ENCODE measurements at places on chromosomes 4 and X.
A peak's percentile ranks its signal among the peaks of the same experiment; 100 is the strongest.

DNA sequence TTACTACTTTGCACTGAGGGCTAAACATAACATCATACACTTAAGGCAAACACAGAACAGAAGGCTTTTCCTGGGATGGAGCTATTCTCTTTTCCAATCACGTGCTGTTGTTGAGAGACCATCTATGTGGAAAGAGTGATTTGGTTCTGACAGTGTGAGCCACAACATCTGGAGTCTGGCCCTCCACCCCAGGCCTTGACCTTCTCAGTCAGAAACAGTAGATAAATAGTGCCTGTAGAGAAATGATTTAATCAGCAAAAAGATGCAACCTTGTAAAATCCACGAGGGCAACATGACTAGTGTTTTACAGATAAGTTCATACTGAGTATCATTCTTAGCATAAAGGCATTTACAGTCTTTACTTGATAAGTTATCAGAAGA is 10.8 kb upstream of the SFRP2 start:
- peaks cover 39% of the 10 kb centered on the region for H3K27me3 ChIP-seq
- peaks cover 2% of the 10 kb centered on the region for H3K4me1 ChIP-seq
- H3K27ac ChIP-seq = no peak overlapping the region
- no peaks in the 10 kb centered on the region for H3K36me3 ChIP-seq

GRCh38 chr4:67539830-67540229 is 5.5 kb downstream of the CENPC start:
- H3K36me3 ChIP-seq = peaks cover 53% of the 10 kb centered on the region
- H3K27ac ChIP-seq = no peak overlapping the region
- no peak overlapping the region for H3K4me3 ChIP-seq
- H3K27me3 ChIP-seq = no peaks in the 10 kb centered on the region
- DNase-seq = no peak
- H3K4me1 ChIP-seq = peaks cover 43% of the 10 kb centered on the region

GRCh38 chr4:93748373-93749291 is 79.9 kb upstream of the ATOH1 start:
- no peaks in the 10 kb centered on the region for H3K4me1 ChIP-seq
- H3K27me3 ChIP-seq = no peaks in the 10 kb centered on the region
- no peak overlapping the region for H3K27ac ChIP-seq
- H3K36me3 ChIP-seq = no peaks in the 10 kb centered on the region
- no peak overlapping the region for H3K4me3 ChIP-seq
- no peak for DNase-seq

GRCh38 chr4:84948056-84948455 is 18.4 kb downstream of the WDFY3 start:
- no peaks in the 10 kb centered on the region for H3K27me3 ChIP-seq
- H3K27ac ChIP-seq = no peak overlapping the region
- no peaks in the 10 kb centered on the region for H3K4me1 ChIP-seq
- no peak for DNase-seq

DNA sequence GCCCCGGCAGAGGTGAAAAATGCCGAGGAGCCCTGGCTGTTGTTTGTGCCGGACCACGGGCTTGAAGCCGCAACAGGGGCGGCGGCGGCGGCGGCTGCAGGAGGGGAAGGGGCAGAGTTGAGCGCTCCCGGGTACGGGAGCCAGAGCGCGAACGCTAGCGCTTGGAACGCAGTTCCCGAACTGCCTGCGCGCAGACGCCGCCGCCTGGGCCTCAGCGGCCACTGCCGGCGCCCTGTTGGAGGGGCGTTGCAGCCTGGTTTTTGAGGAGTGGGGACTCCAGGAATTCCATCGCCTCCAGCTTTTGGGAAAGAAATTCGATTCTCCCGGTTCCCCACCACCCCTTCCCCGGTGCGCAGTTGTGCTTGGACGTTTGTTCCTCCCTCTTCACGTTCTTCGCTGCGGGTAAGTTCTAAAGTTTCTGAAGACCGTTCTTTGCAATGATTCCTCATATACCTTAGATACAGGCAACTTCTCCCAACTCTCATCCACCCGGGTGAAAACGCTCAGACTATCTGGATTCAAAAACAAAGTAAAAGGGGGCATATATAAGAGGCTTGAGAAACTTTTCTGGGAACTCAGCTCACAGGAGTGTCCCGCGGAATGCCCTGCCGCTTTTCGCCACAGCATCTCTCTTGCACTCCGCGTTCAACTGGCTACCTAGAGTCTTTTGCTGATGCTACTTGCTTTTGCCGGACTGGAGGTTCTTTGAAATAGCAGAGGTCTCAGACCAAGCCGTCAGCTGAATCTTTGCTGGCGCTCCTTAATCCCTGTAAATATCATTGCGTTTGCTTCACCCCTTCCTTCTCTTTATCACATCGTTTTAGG is 1.0 kb downstream of the FAT4 start:
- H3K4me3 ChIP-seq = peak overlapping the region; percentile 80
- no peak overlapping the region for H3K27ac ChIP-seq
- H3K27me3 ChIP-seq = peaks cover 69% of the 10 kb centered on the region
- H3K4me1 ChIP-seq = peaks cover 35% of the 10 kb centered on the region
- no peaks in the 10 kb centered on the region for H3K36me3 ChIP-seq

- no peaks in the 10 kb centered on the region for H3K27me3 ChIP-seq
- DNase-seq = no peak
- no peaks in the 10 kb centered on the region for H3K4me1 ChIP-seq
- no peaks in the 10 kb centered on the region for H3K36me3 ChIP-seq
- no peak overlapping the region for H3K4me3 ChIP-seq
Observed at GRCh38 chr4:136861091-136861490, 671.2 kb downstream of the PCDH18 start.

- H3K4me1 ChIP-seq = no peaks in the 10 kb centered on the region
- no peak for DNase-seq
- H3K27me3 ChIP-seq = no peaks in the 10 kb centered on the region
- H3K4me3 ChIP-seq = no peak overlapping the region
Observed at GRCh38 chr4:75895744-75896314, 6.4 kb downstream of the PPEF2 start.
